ENCODE measurements at places on chromosomes 11 and 22. TPM values are rescaled to one million over a fixed set of nuclear protein-coding genes. Genes with fewer than 3 reads are reported as not detected.

The OLFML1 gene
- 0.10 TPM for polyA plus RNA-seq

The MMP10 gene
- 0.97 TPM for polyA plus RNA-seq

The F2 gene
- polyA plus RNA-seq, result not detected

The SHANK3 gene
- polyA plus RNA-seq, result 0.47 TPM

The IFITM10 gene
- polyA plus RNA-seq, result not detected

The FAM111B gene
- 2.7 TPM for polyA plus RNA-seq

The NCR3LG1 gene
- polyA plus RNA-seq, result 3.6 TPM

The MSANTD4 gene
- polyA plus RNA-seq, result 19.9 TPM

The RGL4 gene
- not detected for polyA plus RNA-seq

The ELFN2 gene
- 3.8 TPM for polyA plus RNA-seq

The SERPINH1 gene
- polyA plus RNA-seq, result 1,147 TPM

The CALCB gene
- polyA plus RNA-seq, result not detected

The MIF gene
- 186 TPM for polyA plus RNA-seq

The RIC3 gene
- polyA plus RNA-seq, result not detected

The KRTAP5-10 gene
- polyA plus RNA-seq, result not detected

Measured in AG04450 (cell line).